ENCODE measurements at places on chromosomes 1 and 21.

DNA sequence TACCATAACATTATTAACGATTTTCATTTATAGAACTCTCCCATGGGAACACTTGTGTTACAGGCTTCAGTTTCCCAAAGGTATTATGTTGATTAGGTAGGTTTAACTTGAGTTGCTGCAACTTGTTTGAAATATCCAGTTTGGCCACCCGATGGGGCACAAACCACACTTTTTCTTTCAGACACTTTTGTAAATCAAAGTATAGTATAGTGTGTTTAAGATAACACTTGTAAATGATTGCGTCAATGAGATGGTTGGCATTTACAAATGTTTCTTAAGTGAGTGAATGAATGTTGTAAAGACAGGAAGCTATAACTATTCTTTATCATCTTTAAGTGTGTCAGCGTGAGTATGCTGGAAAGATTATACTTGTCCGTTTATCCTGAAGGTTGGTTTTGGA, 4.3 kb downstream of the XPR1 start:
- DNase-seq, result no peak

GRCh38 chr1:8283058-8283884, 34.6 kb upstream of the SLC45A1 start:
- no peak for DNase-seq

- DNase-seq, result no peak
Observed at GRCh38 chr1:42931108-42931539, 27.5 kb downstream of the SLC2A1 start.

- DNase-seq, result no peak
Observed at GRCh38 chr1:12009318-12009947, 9.9 kb upstream of the MIIP start.

DNA sequence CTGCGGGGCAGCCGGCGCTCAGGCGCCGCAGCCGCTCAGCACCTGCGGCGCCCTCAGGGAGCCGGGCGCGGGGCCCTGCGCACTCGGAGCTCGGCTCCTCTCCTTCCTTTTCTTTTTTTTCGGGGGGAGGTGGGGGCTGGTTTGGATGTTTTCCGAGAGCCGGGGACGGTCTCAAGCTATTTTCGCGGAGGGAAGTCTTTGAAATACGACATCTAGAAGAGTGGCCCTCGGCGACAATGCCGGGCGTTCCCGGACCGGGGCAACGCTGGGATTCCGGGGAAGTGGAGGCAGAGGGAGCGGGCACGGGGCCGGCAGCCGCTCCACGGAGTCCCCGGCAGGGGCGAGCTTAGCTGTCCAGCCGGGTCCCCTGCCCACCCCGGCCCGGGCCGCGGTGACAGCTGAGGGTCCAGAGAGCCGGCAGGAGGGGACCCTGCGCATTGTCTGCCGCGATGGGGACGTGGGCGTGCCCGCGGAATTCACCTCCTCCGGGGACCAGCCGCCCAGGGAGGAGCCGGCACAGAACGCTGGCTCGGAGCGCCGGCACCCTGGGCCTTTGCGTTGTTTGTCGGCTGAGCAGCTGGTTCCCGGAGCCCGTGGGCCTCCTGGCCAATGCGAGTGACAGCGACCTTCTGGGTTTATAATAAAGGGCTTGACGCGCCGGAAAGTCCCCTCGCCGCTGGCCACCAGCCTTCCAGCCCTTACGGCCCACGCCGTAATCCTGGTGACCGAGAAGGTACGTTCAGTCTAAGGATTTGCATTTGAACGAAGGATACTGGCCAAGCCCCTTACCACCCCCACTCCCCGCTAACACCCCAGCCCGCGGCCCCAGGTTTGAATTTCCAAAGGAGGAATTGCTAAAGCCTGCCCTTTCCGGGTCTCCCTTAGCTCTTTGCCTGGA, 582 bp downstream of the SLC37A1 start:
- peak; percentile 35 for DNase-seq

DNA sequence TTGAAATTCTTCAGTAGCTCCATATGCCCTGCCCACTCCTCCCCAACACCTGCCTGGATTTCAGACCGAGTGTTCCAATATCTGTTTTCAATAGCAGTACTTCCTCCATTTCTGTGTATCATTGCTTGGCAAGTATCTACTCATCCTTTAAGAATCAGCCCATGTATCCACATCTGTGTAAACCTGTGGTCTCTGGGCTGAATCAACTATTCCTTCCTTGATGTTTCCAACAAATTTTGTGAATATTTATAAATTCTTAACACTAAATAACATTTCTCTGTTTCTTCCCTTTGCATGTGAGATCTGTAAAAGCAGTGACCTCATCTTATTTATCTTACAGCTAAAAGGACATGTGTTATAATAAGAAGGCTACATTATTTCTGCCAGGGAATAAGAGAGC, 26.0 kb upstream of the UAP1 start:
- no peak for DNase-seq

DNA sequence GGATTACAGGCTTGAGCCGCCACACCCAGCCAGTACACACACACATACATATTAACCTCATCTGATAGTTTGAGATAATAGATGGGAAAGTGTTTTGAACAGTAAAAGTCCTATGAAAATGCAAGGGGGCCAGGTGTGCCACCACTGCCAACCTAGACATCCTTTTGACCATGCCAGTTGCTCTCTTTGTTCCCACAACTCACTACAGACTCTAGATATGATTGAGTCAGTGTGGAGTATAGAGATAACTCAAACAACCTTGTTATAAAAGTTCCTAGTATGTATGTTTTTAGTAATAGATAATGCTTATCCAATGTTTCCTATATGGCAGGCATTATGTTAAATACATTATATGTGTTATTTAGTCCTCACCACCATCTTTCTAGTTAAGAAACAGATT, 72.7 kb upstream of the JAK1 start:
- DNase-seq, result no peak

DNA sequence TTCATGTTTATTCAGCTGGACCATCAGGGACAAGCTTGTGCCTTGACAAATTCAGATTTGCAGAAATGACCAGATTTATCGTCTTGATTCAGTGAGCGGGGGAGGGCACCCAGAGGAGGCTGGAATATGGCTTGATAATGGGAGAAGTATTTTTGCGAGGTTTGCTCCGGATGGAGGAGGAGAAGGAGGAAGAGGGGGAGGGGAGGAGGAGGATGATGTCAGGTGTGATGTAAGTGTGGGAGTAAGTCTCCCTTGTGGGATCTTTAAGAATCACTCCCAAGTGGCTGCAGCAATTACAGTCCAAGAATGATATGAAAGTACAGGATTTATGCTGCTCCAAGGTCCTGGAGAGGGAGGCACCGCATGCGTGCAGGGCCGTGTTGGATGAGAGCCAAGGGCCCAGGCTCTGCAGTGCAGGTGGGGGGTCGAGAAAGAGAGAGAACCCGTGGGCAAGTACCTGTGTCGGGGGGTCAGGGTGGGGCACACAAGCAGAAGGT, 5.6 kb upstream of the ZNF496 start:
- no peak for DNase-seq

GRCh38 chr1:86239894-86240293, 83.3 kb upstream of the COL24A1 start:
- DNase-seq, result no peak

- DNase-seq, result no peak
Observed at GRCh38 chr1:35615440-35615839, 25.9 kb downstream of the PSMB2 start.

DNA sequence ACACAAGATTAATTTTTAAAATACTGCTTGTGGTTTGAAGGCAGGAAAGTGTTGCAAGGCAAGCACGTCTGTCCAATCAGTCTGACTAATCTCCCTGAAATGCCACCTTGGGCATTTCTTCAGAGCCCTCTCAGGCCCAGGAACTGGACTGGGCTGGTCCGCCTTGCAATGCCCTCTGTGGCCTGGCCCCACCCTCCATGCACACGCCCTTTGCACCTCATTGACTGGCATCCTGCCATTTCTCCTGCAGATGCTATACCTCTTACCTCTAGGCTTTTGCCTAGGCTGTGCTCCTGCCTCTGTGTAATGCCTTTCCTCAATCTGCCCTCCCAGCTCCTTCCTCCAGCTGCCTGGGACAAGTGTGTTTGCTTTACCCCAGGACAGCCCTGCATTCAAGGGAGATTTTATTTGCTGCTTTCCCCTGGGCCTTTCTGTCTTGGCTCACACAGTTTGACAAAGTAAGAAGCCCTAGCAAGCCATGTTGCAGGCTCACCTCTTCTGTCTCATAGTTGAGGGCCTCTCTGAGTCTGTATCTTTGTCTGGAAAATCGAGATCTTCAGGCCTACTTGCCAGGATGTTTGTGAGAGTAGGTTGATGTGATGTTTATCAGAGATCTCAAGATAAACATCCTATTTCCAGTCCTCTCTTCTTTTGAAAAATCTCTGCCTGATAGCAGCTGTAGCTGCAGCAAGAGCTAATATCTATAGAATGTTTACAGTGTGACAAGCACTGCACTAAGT, 149.2 kb upstream of the JUN start:
- no peak for DNase-seq

Measured in activated naive CD4-positive, alpha-beta T cell (primary cell).